ENCODE measurements at places on chromosomes 6 and 20.

- no peak for DNase-seq
These were observed 12.3 kb downstream of the HLA-G start for GRCh38 chr6:29839917-29840316.

- no peak for DNase-seq
These were observed 81.3 kb downstream of the RPP40 start for GRCh38 chr6:4922488-4923037.

- no peak for DNase-seq
These were observed 121.2 kb upstream of the LAMP5 start for GRCh38 chr20:9392892-9393857.

GRCh38 chr6:3804964-3805363 is 44.2 kb upstream of the FAM50B start:
- no peak for DNase-seq

GRCh38 chr6:77456531-77457248 is 6.6 kb downstream of the HTR1B start:
- DNase-seq = no peak

- DNase-seq = no peak
These were observed 53.8 kb upstream of the SLC22A23 start for GRCh38 chr6:3510617-3511016.
